ENCODE measurements at places on chromosomes 7 and 10.

- no peak for DNase-seq
Measured at GRCh38 chr10:95350219-95350829, 59.5 kb upstream of the PDLIM1 start.

- DNase-seq = no peak
Measured at GRCh38 chr7:70319057-70319456, 720.8 kb downstream of the AUTS2 start.

GRCh38 chr10:73969224-73969841, 28.6 kb upstream of the VCL start:
- DNase-seq = no peak

GRCh38 chr10:21524131-21524525, 1.4 kb downstream of the SKIDA1 start:
- DNase-seq = no peak

DNA sequence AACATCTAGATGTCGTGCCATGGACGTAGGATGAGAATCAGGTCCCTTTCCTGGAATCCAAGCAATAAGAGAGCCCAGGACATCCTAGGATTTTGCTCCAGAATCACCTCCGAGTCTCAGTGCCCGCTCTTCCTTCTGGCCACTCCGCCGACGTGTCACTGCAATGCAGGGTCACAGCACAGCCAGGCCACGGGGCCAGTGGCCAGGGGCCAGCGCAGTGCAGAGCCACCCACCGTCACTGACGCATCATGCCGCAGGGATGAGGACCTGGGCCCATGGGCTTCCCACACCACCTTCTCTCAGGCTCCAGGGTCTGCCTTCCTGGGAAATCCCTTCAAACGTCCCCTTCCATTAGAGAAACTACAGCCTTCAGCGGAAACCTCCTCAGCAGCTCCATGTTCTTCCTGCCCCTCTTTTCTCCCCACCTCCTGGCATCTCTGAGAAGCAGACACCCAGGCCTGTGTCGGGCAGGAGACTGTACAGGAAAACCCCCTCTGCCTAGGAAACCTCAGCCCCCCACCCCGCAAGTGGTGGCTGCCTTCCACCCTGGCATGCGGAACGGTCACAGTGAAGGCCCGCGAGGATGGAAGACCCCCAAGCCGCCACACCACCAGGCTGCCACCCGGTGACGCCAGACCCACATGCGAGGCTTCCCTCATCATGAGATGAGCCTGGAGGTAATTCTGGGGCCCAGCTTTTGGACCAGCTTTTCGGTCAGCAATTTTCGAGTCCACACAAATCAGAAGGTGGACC, 32.1 kb downstream of the STK32C start:
- no peak for DNase-seq

GRCh38 chr7:73851410-73852338, 9.3 kb upstream of the TMEM270 start:
- DNase-seq = peak; percentile 98

- DNase-seq = no peak
Measured at GRCh38 chr7:51731075-51731474, 414.5 kb upstream of the COBL start.

DNA sequence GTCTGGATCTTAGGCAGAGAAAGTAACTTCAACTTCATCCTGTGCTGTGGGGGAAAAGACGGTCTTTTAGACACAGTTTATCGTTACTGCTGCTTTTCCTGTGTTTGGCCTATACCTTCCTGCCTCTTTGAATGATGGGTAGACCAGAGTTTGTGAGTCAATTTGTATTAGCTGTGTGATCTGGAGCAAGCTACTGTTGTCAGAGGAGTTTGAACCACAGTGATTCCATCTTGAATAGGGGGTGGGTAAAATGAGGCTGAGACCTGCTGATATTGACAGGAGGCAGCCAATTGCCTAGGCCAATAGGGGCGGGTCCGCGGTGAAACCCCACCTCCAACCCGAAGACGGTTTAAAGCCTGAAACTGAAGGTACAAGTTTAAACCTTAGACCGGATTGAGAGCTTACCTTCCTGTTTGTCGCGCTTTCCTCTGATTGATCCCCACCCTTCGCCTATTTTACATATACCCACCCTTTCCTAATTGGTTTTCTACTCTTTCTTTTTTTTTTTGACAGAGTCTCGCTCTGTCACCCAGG, 35.8 kb upstream of the EIF4H start:
- DNase-seq = no peak

DNA sequence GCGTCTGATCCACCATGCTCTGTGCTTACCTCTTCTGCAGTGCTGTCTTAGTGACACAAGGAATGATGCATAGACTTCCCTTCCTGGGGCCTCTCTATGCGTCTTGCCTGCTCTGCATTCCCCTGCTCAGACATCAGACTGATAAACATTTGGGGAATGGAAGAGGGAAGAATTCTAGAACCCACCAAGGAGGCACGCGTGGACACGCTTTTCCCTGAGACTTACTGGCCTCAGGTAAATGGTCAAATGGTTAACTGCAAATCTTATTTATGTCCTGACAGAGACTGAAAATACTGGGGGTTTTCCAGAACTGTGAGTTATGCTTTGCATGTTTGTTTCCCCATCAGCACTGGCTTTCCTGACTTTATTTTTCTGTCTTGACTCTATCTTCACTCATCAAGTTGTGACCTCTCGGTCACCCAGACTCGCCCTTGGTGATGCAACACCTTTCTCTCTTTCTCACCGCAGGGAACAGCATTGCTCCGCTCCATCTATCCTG, 285.9 kb upstream of the FZD8 start:
- DNase-seq = no peak

DNA sequence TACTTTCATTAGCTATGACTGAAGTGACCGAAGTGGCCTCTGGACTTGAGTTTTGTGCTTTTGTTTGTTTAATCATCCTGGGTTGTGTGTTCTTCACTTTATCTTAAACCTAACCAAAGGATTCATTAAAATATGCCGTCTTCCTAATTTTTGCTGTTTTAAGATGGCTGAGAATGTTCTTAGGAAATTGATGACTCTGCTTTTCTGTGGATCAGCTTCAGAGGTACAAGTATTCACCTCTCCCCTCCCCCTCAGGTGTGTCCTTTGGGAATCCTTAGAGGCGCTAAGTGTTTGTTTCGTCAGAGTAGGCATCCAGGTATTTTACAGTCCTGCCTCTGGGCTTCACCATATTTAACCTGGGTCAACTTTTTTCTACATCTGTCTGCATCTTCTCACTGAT, 1.1 kb downstream of the CCDC126 start:
- no peak for DNase-seq
